GM12864 (cell line): ENCODE measurements at places on chromosomes 7 and 10.

GRCh38 chr7:26853788-26854393 lies 10.5 kb downstream of the SKAP2 start:
- no peak for DNase-seq

- no peak for DNase-seq
Observed at GRCh38 chr10:51894771-51895578, 195.6 kb upstream of the CSTF2T start.

GRCh38 chr7:12257582-12257981 lies 46.5 kb downstream of the TMEM106B start:
- DNase-seq: peak; percentile 68

DNA sequence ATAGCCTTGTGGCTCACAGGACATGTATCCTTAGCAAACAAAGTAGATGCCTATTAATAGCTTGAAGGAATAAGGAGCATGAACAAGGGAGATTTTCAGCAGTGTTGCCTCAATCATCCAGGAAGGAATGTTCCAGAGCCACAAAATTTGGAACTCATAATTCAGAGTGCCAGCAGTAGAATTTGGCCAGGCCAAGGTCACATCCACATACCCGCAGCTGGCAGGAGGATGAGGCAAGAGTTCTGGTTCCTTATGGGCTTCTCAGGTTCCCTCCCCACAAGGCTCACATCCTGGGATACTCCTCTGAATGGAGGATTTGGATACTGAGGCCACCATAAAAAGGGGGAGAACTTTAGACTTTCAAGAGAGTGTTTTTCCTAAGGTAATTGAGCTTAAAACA lies 45.8 kb downstream of the SUFU start:
- DNase-seq: no peak

- no peak for DNase-seq
Observed at GRCh38 chr10:24850727-24851296, 101.6 kb downstream of the PRTFDC1 start.

- no peak for DNase-seq
Observed at GRCh38 chr10:88244781-88245625, 338.1 kb downstream of the RNLS start.

- DNase-seq: no peak
Observed at GRCh38 chr10:64558094-64558835, 1037.1 kb downstream of the REEP3 start.

- DNase-seq: no peak
Observed at GRCh38 chr10:79498291-79498829, 14.0 kb upstream of the EIF5AL1 start.

DNA sequence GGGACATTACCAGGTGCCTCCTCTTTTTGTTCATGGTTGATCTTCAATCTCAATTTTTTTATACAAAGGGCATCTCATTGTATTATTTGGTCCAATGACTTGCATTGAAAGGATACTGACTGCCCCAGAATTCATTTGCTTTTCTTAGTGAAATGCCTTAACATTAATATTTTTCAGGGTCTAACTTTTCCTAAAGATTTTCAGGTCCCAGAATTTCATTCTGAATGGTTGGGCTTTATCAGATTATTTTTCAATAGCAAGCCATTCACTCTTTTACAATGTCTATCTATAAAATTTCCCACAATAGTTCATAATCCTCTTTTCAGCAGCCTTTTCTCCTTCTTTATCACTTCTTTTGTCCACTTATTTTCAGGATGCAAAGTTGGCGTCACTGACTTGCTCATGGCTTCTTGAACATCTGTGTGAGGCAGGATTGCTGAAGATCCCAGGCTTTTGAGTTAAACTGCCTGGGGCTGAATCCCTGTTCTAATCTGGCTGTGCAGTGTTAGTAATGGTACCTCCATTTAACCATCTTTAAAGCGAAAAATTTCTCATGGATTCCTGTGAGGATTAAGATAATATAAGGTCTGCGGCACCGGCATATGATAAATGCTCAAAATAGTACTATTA lies 131.7 kb upstream of the HDAC9 start:
- no peak for DNase-seq

DNA sequence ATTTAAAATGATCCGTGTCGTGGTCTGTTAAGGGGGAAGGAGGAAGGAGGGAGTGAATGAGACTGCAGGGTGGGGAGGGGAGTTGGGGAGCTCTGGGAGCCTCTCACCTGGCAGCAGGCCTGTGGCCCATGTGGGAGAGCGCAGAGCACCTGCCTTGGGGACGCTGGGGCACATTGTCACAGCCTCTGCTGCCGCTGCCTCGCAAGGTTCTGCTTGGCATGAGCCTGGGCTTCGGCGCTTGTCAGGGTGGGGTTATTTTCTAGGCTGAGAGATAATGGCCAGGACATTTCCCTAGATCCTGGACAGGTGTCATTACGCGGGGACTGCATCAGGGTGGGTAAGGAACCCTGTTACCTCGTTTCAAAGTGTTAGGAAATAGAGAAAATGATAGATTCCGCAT lies 2.2 kb upstream of the SUN1 start:
- no peak for DNase-seq

GRCh38 chr7:113085781-113086390 lies 741 bp downstream of the GPR85 start:
- no peak for DNase-seq

GRCh38 chr10:29579455-29579970 lies 55.3 kb downstream of the SVIL start:
- no peak for DNase-seq

DNA sequence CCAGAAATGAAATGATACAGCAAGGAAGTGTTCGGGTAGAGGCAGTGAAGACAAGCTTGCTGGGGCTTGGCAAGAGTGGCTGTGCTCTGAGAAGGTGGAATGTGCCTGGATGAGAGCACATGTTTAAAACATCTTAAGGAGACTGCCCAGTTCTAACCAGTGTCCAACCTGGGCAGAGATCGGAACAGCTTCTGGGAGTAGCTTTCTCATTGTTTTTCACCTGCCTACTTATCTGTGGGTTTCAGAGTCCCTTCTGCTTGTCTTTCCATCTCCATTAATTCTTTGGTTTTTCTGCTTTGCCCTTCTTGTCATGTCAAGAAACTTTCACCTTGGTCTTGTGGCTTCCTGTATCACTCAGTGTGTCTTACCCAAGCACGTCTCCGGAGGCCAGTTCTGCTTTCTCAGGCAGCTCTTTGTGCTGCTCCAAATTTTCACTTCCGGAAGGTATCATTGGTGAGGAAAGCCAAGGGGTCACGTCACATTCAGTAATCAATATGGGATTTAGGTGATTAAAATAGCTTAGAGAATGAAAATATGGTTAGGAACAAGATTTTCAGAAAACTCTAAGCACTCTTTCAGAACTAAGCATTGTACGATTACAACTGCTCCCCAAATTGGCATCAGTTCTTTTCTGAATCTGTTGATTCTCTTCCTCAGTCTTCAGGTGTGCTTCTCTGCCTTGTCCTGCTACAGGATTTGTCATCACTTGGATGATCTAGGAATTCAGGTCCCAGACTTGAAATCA lies 5.5 kb upstream of the LAMB4 start:
- DNase-seq: peak; percentile 71

DNA sequence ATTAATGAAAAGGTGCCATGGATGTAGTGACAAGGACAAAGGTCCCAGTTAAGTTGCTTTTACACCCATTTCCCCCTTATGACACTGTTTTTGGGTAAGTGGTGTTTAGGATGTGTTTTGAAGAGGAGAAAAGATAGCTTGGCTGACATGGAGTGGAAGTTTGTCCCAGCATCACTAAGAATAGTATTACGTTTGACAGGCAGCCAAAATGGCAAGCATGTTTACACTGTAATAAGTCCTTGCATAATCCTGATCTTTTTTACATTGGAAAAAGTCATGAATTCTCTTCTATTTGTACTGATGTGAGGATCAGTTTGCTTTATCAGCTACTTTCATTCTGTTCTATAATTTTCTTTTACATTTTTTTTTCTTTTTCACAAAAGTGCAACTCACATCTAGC lies 137.8 kb downstream of the CHRM2 start:
- DNase-seq: no peak

DNA sequence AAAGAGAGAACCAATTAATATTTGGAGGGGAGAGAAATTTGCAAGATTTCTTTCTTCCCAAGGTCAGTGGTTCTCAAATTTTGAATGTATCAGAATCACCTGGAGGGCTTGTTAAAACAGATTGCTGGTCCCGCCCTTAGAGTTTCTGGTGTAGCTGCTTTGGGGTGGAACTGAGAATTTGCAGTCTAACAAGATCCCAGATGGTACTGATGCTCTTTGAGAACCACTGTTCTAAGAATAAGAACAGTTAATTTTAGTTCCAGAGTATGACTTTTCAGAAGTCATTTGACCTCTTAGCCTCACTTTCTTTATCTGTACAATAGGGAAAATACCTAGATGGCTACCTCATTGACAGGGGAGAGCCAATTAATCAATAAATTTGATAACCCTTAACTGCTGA lies 161.6 kb downstream of the PRKG1 start:
- no peak for DNase-seq

DNA sequence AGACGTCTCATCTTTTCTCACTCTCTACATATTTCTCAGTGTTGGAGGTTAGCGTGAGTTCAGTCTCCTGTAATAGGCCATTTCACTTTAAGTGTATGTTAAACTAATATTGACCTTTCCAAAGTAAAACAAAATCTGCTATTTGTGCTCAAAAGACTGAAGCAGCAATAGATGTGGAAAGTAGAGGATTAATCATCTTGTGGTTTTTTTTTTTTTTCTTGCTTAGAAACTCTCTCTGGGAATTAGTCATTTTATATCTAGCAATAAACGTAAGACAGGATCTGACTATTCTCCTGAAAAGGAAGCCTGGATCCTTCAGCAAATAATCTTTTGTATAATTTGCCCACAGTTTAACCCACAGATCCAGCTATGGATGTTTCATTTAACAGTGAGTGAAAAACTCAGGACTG lies 81.7 kb downstream of the NRP1 start:
- DNase-seq: no peak

- DNase-seq: no peak
Observed at GRCh38 chr7:74002474-74003017, 25.4 kb upstream of the ELN start.

DNA sequence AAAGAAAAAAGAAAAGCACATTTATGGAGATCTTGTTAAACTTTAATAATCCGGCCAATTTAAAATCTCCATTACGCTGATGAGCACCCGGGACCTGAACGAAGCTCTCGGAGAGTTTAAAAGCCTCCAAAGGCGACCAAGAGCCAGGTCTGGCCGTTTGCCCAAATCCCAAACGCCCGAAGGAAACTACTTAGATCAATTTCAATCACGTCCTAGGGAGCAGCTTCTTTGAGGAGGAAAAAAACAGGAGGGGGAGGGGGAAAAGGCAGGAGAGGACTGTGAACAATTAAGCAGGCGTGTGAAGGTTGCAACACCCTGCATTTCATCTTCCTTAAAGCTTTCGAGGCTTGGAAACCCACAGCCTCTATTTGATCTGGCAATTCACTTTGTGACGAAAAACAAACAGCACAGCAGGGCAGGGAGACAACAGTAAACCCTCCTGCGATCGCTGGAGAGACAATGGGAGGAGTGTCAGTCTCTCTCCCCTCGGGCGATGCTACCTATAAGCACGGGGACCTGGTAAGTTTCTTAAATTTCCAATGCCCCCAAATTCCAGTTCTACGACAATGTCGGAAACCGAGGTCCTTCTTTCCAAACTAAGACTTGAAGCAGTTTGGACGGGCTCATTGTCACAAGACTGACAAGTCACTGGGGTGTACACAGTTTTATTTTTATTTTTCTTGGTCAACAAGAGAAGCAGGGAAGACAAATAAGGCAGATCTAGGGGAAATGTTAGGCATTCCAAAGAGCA lies 1.2 kb downstream of the KLF6 start:
- DNase-seq: no peak

- no peak for DNase-seq
Observed at GRCh38 chr7:1851721-1852516, 181.8 kb downstream of the ELFN1 start.

- DNase-seq: no peak
Observed at GRCh38 chr7:94298943-94299342, 95.8 kb upstream of the COL1A2 start.

GRCh38 chr10:76397181-76398042 lies 966.0 kb downstream of the LRMDA start:
- no peak for DNase-seq

DNA sequence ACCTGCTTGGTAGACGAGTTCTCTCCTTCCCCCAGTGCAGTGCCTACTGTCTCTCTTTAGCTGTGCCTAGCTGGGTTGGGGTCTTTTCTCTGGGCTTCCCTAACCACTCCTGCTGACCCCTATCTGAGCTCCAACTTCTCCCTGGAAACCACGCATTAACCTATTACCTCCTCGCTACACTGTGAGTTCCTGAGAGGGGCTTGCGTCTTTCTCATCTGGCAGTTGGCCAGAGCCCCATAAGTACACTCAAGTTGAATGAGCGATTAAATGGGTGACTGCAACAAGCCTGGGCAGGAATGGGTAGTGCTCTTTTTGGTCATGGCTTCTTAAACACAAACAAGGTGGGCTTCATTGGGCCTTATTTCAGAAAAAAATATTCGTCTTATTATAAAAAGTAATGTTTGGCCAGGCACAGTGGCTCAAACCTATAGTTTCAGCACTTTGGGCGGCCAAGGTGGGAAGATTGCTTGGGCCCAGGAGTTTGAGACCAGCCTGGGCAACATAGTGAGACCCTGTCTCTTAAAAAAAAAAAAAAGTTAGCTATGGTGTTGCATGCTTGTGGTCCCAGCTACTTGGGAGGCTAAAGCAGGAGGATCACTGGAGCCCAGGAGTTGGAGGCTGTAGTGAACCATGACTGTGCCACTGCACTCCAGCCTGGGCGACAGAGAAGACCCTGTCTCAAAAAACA lies 41.4 kb downstream of the SYPL1 start:
- DNase-seq: no peak

DNA sequence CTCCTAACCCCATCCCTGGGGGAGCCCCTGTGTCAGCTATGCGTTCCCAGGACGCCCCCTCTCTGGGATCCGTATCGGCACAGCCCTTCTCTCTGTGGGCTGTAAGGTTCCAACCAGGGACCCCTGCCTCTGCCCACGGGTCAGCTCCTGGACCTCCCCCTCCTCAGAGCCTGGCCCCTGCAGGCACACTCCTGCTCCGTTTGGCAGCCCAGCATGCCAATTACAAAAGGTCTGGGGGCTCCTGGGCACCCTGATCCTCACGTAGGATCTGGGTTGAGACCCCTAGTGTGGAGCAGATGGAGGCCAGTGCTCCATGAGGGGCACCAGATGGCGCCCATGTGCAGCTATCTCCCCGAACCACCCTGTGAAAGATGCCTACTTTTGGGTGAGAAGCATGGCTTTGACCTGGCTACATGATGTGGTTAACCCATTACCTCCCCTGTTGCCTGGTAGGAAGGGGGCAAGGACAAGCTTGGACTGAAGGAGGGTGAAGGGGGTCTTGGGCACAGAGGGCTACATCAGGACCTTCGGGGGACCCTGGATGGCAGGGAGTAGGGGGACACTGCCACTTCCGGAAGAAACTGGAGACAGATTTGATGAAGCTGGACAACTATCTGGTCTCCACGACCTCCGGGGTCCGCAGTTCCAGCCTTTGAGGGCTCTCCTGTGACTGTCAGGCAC lies 9.0 kb downstream of the TACR2 start:
- DNase-seq: no peak

- no peak for DNase-seq
Observed at GRCh38 chr7:86504229-86504628, 139.5 kb upstream of the GRM3 start.
